ENCODE measurements at places on chromosomes 6 and 20.

DNA sequence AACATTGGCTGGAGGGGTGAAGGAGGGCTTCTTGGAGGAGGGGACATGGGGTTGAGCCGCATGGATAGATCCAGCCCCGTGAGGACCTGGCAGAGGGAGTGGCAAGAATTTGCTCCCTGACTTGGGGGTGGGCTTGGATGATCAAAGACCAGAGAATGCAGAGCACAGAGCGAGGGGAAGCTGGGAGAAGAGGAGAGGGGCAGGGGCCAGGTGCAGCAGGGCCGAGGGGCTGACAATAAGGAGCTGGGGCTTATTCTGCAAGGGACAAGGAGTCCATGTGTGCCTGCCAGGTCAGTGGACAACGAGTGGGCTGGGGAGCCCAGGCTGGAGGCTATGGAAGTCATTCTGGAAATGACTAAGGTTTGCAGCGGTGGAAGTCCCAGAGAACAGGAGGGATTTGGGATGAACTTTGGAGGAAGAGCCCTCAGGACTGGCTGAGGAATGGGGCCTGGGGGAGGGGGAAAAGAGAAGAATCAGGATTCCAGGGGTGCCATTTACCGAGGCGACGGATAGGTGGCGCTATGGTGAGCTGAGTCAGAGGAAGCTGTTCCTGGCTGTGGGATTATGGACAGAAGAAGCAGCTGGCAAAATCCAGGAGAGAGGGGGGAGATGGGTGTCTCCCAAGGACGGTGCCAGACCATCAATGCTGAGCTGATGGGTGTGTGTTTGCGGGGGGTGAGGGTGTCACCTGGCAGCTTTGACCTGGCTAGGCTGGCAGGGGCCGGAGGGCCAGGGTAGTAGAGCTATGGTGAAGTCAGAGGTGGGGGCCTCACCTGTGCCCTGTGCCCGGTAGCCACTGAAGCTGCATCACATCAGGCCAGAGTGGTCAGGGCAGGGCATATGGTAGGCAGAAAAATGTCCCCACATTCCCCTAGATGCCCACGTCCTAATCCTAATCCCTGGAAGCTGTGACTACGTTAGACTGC is 7.8 kb downstream of the KCNG1 start:
- DNase-seq: no peak

- no peak for DNase-seq
Observed at GRCh38 chr6:138956244-138956924, 31.7 kb downstream of the REPS1 start.

- no peak for DNase-seq
Observed at GRCh38 chr6:124254941-124255685, 451.4 kb downstream of the NKAIN2 start.

DNA sequence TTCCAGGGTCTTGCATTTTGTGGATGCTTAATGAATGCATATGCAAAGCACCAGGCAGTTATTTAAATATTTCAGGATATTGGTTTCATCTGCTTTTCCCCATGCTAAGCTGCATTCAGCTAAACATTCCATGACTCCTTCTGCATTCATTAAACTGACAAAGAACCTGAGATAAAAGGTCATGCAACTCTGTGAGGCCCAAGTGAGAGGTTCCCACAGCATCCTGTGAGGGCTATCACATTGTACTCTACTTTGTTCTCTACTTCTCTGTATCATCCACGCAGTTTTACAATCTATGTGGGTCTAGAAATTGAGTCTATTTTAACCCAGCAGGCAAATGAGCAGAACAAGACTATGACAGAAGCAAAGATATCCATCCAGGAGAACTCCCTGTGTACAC is 86.4 kb upstream of the PRSS16 start:
- DNase-seq: no peak

- no peak for DNase-seq
Observed at GRCh38 chr20:60008130-60008808, 50.0 kb downstream of the CDH26 start.

DNA sequence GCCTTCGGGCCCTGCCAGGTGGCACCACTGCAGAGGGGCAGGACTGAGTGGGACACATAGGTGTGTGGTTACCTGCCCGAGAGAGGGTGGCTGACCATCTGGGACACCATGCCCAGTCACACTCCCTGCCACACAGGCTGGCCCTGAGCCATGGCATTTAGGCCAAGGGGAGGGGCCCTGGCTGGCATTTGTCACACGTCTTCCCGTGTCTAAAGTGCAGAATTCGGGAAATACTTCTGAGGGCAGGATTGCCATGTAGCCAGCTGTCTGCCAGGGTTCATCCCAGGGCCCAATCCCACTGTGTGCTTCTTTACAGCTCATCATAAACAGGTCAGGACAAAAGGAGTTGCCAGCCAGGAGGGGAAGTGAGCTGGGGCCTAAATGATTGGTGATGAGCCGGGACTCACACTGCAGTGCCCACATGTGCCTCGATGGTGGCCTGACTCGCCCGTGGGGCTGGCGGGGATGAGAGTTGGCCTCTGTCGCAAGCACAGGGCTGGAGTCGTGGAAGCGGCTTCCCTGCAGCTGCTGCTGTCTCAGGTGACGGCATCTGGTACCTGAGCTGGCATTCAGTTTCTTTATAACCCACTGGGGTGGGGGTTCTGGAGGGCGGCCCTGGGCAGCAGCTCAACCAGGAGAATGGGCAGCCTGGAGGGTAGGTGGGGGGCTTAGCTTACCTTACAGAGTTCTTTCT is 5.9 kb upstream of the UNC93A start:
- DNase-seq: no peak

DNA sequence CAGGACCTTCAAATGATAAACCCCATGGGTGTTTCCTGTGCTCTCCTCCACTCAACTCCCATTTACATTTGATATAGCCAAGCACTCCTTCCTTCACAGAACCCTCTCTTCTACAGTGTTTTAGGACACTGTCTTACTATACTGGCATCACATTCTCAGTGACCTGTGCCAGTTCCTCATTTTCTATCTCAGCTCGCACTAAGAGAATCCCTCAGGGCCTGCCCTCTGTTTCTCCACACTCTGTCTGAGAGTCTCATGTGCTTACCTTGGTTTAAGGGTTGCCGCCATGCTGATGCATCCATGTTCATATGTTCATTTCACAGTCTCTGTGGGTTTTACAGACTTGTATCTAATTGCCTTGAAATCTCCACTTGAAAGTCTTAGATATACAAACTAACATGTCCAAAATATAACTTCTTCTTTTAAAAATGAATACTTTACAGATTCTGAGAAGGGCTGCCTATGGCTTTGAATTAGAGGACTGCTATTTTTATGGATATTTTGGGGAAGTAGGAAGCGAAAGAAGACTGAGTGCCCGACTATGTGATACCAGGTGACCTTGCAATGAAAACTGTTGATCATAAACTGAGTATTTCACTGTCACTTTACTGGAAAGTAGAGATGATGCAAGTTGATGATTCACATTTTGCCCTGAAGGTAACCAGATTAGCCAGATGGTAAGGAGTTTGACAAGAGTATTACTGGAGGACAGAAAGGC is 153.1 kb upstream of the SIM1 start:
- DNase-seq: no peak

- DNase-seq: no peak
Observed at GRCh38 chr20:33507461-33507860, 17.6 kb downstream of the CBFA2T2 start.

- DNase-seq: no peak
Observed at GRCh38 chr6:125843593-125843992, 52.8 kb downstream of the NCOA7 start.

GRCh38 chr20:60403105-60403741 is 445.0 kb downstream of the CDH26 start:
- no peak for DNase-seq

- DNase-seq: peak; percentile 84
Observed at GRCh38 chr6:90393232-90393884, 96.7 kb upstream of the BACH2 start.

GRCh38 chr6:24064106-24064505 is 61.9 kb upstream of the NRSN1 start:
- no peak for DNase-seq
